ENCODE measurements at places on chromosomes 13 and 19.

DNA sequence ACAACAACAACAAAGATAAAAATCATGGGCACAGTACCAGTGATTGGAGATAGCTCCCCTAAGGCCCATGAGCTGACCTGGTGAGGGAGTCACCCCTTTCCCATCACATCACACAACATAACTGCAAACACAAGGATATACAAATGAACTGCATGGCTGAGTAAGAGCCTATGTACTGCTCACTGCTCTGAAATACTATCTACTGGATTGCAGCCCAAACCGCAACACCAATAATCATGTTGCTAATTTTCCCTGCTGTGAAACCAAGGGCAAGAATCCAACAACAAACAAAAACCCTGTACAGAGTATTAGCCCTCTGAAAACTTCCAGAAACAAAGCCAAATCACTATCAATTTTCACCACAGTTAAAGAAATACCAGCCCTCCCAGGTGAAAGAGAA, 1893.2 kb downstream of the PCDH9 start:
- DNase-seq: no peak

- DNase-seq: no peak
Measured at GRCh38 chr13:61685682-61686012, 270.0 kb upstream of the PCDH20 start.

DNA sequence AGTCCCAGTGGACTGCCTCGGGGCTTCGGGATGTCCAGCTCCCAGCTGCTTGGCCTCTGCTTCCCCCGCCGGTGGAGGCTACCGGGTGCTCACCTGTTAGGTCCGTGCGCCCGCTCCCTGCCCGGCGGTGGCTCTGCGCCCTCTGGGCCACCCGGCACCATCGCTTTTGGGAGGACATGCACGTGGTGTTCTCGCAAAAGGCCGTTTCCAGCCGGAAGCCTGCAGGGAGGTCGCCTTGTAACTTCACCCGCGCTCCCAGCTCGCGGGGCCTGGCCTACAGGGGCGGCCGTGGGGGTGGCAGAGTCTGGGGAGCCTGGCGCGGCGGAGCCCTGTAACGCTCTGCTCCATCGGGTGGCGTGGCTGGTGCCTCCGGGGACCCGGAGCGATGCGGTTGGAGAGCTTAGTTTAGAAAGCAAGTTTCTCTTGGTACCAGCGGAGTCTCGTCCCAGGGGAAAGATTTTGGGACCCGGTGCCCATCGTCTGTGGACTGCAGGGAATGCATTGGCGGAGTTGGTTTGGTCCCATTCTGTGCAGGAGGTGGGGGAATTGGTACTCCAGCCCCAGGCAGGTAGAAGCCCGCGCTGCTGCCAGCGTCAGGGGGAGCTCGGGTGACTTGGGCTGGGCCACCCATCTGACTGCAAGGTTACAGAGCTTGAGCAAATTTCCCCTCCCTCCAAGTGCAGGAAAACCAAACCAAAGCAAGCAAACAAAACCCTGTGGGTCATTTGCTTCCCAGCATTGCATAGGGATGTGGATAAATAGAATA, 673 bp downstream of the SPATA13 start:
- peak; percentile 34 for DNase-seq

DNA sequence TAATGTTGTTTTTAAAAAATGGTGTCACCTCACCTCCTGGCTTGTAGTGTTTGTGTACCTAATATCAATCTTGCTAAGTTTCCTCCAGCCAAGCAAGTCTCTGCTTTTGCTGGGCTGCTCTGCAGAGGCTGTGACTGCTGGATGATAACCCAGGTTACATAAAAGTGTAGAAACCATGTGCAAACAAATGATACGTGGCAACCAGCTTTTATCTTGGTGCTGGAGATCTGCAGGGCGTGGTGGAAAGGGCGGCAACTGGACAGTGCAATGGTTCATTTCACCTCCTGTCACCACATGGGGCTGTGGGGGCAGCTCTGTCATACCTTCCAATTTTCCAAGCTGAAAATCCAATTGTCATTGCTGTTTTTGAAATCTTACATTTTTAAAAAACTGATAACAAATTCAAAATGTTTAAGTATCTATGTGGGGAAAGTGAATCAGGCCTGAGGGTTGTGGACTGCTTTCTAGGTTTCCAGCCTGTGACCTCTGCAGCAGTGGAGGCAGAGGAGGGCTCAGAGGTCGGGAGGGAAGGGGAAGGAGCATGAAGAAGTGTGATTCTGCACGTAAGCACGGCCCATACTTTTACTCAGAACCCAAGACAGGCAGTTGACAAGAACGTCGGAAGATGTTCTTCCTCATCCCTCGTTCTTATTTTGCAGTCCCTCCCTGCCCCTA, 9.7 kb downstream of the GPR42 start:
- DNase-seq: no peak

DNA sequence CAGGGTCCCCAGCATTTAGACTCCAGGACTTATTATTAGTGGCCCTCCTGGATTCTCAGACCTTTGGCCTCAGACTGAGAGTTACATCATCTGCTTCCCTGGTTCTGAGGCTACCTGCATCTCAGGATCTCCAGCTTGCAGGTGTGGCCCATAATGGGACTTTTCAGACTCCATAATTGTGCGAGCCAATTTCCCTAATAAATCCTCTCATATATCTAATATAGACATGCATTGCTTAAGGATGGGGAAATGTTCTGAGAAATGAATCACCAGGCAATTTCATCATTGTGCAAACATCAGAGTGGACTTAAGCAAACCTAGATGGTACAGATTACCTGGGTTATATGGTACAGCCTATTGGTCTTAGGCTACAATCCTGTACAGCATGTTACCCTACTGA, 116.5 kb upstream of the FBXL3 start:
- DNase-seq: no peak

All from stimulated activated naive CD4-positive, alpha-beta T cell treated with Interleukin-2 at 50 U/mL for 16 hours (primary cell).